ENCODE measurements at places on chromosomes 6 and 20. TPM values are rescaled to one million over a fixed set of nuclear protein-coding genes. Genes with fewer than 3 reads are reported as not detected.

DNA sequence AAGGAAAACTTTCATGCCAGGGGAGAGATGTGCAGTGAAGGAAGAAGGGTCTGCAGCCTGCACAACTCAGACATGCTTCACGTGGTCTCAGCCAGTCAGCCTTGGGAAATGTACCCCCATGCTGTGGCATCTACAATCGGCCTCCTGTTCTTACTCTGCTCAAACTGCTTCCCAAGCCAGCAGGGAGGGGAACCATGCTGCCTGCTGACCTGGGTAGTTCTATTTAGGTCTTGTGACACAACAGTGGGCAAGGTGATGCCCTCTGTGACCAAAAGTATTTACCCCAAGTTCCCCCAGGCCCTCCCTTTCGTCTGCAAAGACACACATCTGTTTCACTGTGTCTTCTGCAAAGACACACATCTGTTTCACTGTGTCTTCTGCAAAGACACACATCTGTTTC, 106.9 kb downstream of the SLC23A2 start:
- no peak for DNase-seq

DNA sequence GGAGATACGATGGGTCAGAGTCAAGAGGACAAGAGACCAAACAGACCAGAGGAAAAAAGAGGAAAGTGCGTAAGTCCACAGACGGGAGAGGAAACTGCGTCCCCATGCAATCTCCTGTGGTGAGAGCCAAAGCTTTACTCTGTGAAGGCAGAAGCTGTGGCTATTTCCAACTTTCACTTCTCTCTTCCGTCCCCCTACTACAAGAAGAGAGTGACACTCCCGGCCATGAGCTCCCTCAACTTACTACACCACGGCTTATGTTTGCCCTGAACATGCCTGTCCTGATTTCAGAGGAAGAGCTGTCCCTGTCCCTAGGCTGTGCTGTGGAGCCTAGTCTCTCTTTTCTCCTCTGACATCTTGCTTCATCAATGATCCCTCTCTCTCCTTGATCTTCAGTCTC, 11.5 kb upstream of the SSR1 start:
- no peak for DNase-seq

The TRIM10 gene
- total RNA-seq: not detected

DNA sequence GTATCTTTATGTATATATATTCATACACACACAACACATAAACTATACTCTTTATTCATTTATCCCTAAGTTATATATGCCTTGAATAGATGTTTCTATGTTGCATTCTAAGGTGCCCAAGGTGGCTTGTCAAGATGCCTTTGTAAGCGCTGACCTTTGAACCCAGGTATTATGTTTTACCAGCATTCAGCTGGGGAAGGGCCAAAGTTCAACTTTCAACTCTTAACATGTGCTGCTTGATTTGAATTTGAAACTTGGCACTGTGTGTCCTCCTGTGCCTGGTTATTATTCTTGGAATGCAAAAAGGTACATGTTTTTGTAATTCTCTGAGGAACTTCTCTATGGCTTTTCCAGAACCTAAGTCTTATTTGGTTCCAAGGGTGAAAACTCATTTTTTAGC, 146.5 kb downstream of the EDN1 start:
- DNase-seq: no peak

GRCh38 chr6:55981660-55982059, 106.3 kb upstream of the BMP5 start:
- no peak for DNase-seq

DNA sequence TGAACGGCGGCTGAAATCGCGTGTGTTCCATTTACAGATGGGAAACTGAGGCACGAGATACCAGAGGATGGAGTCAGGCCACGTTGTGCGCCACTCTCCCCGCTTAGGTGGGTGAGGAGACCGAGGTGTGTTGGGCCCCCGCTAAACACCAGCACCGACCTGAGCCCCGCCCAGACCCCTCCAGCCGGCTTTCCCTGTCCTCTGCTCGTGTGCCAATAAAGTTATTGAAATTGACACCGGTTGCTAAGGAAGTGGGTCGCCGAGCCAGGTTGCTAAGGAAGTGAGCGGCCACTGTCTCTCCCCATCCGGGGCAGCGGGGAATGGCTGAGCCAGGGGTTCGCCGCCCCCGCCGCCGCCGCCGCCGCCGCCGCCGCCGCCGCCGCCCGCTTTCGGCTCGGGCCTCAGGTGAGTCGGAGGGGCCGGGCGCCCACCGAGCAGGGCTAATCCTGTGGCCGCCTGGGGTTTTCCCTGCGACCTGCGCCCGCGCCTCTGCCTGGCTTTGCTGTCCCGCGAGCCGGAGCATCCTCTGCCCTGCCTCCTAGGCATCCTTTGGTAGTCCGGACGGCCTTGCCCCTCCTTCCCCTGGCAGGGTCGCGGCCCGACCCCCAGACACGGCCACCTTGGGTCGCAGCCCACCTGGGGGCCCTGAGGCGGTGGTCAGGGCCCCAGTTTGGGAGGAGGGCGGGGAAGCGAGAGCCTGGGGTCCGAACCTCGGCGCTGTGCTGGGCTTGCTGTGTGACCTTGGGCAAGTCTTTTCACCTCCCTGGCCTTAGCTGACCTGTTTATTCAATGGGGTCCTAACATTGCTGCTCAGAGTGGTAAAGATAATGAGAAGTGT, at the start of gene KIF3B:
KIF3B (plus strand) TSS at position 291 of the 838 bp plus-strand sequence. CDS start 32,127 bp downstream, outside the sequence.
- peak; percentile 68 for DNase-seq

The LAMA2 gene
- total RNA-seq: under 0.01 TPM

The AIF1 gene
- not detected for total RNA-seq

- DNase-seq: no peak
Measured at GRCh38 chr6:13178107-13178506, 150.2 kb downstream of the TBC1D7 start.

The FAXC gene
- 3.2 TPM for total RNA-seq

DNA sequence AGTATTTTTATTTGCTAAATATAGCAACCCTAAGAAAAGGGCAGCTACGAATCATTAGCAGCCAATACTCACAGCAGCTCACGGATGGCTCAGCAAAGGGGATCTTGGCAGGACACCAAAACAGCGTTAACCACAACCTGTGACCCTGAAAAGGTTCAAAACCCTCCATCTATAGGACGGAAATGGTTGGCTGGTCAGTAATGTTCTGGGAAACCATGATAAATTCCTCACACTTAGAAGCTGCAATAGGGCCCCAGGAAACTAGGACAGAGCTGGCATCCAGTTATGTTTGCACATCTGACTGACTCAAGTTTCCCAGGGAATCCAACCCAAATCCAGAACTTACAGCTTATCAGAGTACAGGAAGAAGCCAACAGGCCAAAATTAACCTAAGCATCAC, 30.9 kb upstream of the PTPRT start:
- DNase-seq: peak; percentile 3

The KCNQ2 gene
- not detected for total RNA-seq

GRCh38 chr6:169323221-169323620, 69.6 kb upstream of the THBS2 start:
- no peak for DNase-seq

DNA sequence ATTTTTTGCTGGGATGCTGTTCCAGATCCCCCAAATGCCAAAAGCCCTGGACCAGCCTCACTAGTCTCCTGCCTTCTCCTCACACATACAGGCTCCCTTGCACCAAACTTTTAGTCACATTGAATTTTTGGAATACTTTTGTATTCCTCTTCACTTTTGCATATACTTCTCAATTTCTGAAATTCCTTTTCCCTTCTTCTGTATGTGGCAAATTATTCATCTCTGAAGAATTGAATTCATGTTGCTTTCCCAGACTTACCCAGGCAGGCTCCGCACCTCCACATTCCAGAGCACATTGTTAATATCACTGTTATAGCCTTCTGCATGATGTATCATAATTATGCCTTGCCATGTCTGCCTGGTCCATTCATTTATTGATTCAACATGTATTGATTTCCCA, 255.3 kb upstream of the POU3F2 start:
- DNase-seq: no peak

- DNase-seq: no peak
Measured at GRCh38 chr6:167485186-167485978, 160.5 kb downstream of the TTLL2 start.

DNA sequence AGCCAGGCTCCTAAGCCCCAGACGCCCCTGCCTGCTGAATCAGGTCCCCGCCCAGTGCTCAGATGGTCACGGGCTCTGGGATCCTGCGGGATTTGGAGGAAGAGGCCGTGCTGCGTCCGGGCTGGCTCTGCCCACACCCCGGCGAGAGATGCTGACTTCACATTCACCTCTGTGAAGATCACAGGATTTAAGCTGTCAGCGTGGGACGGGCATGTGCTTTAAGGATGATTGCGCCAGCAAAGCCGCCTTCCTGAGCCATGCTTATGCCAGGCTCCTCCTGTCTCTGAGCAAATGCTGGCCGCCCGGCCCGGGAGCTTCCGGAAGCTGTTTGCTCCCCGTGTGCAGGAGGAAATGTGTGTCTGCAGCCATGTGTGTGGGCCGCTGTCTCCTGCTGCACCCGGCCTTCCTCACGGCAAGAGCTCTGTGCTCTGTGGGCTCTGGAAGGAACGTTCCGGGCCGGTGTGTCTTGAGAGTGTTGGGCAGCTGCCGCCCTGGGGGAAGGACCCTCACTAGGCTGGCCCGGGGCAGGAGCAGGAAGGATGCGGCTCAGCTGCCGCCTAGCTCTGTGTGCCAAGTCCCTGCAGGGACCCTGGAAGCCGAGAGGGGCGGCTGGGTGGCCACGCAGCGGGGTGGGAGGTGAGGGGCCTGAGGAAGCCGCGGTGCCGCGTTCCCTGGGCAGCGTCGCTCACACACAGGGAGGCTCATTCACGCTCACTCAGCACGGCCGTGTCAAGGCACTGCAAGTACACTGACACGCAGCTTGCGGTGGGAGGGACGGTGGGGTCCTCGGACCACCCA, 19.0 kb upstream of the BHLHE23 start:
- DNase-seq: peak; percentile 7

- DNase-seq: peak; percentile 99
Measured at GRCh38 chr20:14522595-14522994, 185.2 kb upstream of the FLRT3 start.

The DACT2 gene
- total RNA-seq: 0.26 TPM

The FLRT3 gene
- 17.1 TPM for total RNA-seq

GRCh38 chr6:129842137-129842536, 19.0 kb downstream of the TMEM244 start:
- no peak for DNase-seq
